ENCODE measurements at places on chromosomes 5 and 9.

DNA sequence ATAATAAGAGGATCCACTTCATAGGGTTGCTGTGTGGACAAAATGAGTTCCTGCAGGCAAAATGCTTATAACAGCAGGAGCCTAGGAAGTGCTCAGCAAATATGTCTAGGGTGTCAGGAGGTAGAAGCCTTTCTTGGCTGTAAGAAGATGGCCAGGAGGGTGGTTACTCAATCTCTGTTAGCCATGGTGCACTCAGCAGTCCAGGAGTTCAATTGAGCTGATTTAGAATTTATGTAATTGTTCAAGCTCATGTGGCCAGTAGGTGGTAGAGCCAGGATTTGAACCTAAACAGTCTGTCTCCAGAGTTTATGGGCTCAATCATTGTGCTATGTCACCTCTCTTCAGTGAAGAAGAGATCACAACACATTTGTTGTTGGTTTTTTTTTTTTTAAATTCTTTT, 381.2 kb downstream of the KIF4B start:
- DNase-seq: no peak

DNA sequence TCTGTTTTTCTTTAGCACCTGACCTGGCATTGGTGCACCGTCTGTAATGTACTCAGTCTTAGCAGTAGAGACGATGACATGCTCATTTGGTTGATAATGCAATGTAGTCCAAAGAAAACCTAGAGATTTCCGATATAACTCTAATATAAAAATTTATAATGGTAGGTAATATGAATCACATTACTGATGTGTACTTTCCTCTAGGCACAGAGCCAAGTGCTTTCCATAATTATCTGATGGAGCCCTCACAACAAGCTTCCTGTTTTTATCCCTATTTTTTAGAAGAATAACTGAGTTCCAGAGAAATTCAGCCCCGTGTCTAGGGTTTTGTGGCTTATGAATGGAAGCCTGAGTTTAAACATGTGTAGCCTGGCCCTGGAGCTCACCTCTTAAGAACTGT, 53.7 kb downstream of the KDM4C start:
- DNase-seq: no peak

GRCh38 chr9:34701769-34702736, 7.9 kb downstream of the CCL21 start:
- peak; percentile 92 for DNase-seq

- no peak for DNase-seq
These were observed 25.0 kb downstream of the CTNNA1 start for GRCh38 chr5:138778234-138778633.

GRCh38 chr9:97794666-97795065, 58.4 kb upstream of the FOXE1 start:
- DNase-seq: no peak

DNA sequence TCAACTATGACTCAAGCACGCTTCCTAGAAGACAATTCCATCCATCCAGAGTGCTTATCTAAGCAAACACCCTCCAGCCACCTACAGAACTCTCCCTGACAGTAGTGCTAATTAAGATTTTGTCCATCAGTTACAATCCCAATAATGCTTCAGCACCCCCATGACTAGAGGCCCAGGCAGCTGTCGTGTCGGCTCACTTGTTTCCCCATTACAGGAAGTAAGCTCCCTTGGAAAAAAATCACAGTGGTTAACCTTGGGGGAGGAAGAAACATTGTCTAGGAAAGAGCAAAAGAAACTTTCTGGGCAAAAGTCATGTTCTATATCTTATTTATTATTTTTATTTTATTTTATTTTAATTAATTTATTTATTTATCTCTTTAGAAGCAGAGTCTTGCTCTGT, 108.8 kb upstream of the LPAR1 start:
- no peak for DNase-seq

- DNase-seq: peak; percentile 82
These were observed at the start of gene SMIM3 for GRCh38 chr5:150778517-150779396. Gene SMIM3, plus strand, starts transcription at chr5:150778757. Its CDS starts 16,684 bp downstream, at chr5:150795441.

DNA sequence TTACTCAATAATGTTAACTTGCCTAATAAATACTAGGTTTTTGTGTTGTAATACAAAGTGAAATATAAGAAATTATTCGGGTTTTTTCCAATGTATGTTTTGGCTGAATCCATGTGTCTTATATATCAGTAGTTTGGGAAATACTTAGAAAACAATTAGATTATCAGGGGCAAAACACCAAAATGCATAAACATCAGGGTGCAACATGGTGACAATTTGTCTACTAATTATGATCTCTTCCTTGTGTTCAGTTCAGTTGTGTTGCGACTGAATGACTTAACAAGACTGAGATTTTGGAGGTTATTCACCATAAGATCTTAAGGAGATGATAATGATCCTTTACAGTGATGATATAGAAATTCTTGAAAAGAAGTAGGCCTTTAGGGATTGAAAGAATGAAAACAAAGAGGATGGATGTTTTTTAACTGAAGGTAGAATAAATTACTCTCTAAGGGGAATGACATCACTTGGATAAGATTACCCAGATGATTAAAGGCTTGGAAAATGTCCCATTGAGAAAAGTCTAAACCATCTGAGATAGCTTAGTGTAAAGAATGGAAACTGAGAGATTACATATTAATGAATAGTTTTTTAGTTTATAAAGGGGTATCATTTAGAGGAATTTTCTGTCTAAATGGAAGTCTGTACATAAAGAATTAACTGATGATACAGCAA, 415.8 kb downstream of the SPATA31D1 start:
- no peak for DNase-seq

- no peak for DNase-seq
These were observed 8.4 kb upstream of the IL6ST start for GRCh38 chr5:56003179-56003578.

DNA sequence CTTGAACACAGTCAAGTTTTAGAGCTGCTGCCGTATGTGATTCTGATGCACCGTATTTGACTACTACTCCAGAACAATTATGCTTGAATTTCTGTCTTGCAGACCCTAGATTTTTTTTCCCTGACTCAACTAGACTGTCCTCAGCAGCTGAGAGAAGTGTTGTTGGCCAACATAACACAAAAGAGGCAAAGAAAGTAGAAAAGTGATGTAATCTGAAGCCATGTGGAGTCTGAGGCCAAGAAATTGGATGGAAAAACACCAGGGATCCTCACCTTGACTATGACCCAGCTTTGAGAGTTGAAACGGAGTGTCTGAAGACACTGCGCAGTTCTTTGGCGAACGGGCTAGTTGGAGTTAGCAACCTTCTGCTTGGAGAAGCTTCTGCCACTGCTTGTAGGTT, 36.3 kb upstream of the FGF1 start:
- no peak for DNase-seq

DNA sequence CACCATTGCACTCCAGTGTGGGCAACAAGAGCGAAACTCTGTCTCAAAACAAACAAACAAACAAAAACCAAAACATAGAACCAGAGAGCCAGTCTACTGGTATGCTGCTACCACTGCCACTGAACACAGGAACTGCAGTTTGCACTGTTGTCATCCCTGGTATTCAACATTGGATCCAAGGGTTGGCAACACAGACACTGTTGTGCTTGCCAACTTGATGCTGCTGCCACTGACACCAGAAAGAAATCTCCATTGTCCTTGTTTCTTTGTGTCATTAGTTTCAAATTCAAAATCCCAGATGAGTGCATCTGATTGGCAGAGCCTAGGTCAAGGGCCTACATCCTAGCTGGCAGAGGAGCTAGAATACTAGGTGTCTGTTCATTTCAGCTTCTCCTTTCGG, 16.2 kb downstream of the HINT1 start:
- DNase-seq: no peak

DNA sequence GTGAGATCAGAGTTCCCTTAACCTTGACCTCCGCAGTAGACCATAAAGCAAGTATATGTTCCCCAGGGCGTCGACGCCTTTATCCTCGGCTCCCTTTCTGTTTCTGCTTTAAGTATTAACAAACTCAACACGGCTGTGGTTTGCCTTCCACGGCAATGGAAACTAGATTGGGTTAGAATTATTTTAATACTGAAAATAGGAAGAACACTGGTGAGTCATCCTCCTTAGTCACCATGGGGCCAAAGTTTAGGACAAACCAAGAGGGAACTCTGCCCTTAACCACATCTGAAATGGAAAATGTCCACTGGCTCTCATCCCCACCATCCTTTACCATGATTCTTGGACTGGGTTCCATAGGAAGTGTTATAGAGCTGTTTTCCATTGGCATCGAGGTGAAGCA, 386.1 kb downstream of the ACTL7B start:
- DNase-seq: no peak

- DNase-seq: no peak
These were observed 263.5 kb downstream of the SPATA31D1 start for GRCh38 chr9:82252116-82252515.

GRCh38 chr9:37692622-37693221, 42.0 kb downstream of the FRMPD1 start:
- no peak for DNase-seq

GRCh38 chr9:94780516-94780950, 54.0 kb downstream of the AOPEP start:
- DNase-seq: no peak

DNA sequence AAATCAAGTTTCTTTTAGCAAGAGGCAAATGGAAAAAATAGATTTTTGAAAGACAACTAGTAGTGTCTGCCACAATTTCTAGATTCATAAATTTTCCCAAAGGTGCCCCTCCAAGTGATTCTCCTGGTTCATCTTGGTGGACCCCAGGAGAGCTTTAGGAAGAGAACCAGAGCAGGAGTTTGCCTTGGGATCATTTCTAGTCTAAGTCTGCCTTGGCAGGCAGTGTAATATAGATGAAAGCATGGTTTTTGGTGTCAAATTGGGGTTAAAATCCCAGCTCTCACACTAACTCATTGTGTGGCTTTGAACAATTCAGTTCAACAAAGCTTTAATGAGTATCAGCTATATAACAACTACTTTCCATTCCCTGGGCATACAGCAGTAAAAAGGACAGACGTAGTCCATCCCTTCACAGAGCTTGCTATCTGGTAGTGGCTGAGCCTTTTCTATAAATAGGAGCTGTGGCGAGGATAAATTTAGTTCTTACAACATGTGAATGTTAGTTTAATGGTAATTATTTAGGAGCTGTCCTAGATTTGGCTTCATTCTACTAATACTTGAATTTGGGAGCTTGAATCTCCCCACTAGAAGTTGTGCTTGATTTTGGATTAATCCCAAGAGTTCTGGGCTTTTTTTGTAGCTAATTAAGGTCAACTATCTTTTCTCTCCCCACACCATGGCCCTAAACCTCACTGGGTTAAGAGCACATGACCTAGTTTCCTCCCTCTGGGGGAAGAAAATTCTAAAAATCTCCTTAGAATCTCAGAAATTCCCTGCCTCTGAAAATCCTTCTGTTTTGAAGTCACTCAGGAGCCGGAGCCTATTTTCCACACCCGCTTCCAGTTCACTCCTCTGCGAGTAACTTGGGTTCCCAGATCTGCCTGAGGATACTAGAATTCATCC, 197.8 kb downstream of the PCSK1 start:
- peak; percentile 20 for DNase-seq

DNA sequence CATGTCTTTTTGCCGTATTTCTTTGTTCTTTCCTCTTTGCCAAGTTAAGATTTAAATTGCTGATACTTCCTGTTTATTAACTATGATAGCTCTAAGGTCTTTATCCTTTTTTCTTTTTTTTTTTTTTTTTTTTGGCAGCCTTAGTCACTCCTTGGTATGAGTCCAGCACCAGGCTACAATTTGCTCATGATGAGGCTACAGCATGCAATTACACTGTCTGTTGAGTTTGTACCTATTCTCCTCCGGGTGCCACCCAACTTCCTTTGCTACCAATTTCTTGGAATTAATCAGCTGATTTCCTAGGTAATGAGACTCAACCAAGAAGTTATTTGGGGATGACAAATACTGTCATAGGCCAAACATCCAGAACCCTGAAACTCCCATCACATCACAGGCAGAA, 25.5 kb downstream of the ACTL7B start:
- DNase-seq: no peak

GRCh38 chr5:157528036-157528632, 47.4 kb downstream of the ADAM19 start:
- no peak for DNase-seq

DNA sequence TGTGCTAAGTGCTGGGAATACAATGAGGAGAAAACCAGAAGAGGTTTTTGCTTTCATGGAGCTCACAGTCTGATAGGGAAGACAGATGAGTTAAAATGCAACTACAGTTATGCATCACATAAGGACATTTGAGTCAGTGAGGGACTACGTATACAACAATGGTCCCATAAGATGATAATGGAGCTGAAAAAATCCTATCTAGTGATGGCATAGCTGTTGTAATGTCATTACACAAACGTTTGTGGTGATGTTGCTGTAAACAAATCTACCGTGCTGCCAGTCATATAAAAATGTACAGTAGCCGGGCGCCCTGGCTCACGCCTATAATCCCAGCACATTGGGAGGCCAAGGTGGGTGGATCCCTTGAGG, 110.1 kb upstream of the RAD23B start:
- DNase-seq: no peak

GRCh38 chr9:15191378-15191777, 115.6 kb downstream of the TTC39B start:
- DNase-seq: no peak

- no peak for DNase-seq
These were observed 245.8 kb upstream of the MAP3K1 start for GRCh38 chr5:56569566-56569965.

DNA sequence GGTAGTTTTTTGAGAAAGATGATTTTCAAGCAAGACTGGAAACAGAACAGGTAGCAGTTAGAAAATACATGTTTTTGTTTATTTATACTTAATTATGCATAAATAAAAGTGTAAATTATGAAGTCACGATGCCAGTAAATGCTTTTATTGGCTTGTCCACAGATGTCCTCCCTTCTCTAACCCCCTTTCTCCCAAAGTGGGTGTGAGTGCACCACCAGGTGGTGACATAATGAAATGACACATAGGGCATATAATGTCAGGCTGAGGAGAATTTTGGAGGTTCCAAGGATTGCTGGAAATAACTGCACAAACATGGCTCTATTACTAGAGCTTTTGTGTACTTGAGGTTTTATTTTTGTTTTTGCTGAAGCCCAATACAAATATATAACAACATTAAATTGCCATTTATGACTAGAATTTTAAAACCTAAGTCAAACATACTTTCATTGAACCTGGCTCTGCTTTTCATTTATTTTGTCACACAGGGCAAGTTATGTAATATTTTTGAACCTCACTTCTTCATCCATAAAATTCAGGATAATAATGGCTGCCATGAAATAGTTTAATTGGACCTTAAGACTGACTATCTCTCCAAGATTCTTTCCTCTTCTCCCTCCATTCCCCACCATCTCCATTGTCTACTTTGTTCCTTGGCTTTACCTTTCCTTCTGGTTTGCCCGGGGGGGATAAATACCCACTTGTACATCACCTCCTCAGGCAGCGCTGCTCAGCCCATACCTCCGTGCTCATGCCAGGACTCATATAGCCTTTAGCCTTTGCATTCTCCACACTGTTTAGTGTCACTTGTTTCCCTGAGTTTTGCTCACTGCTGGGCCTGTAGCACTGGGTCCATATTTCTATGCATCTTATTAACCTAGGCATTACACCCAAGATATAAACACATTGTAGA, 168.8 kb downstream of the PDE4D start:
- peak; percentile 17 for DNase-seq

Measured in testis (tissue), 5 donors.